Stimulated activated CD8-positive, alpha-beta memory T cell treated with anti-CD3 and anti-CD28 coated beads, Interleukin-15, amount 100 ng/mL, for 1 hour (primary cell): ENCODE measurements at places on chromosomes 11 and 22.

DNA sequence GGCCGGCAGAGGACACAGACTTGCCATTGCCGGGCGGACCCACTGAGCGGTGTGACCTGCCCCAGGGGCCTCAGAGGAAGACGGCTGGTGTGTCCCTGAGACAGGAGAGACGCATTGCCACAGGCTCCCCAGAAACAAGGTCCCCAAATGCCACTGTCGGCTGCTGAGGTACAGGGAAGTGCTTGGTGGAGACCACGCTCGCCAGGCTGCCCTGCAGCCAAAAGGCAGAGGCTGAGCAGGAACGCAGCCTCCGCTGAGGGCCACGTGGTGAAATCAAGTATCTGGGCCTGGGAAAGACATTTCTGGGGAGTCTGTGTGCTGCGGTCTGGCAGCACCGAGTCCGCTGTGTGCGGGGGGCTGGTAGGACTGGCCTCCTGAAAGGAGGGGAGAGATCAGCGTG, 794.9 kb downstream of the BRD1 start:
- DNase-seq, result no peak

DNA sequence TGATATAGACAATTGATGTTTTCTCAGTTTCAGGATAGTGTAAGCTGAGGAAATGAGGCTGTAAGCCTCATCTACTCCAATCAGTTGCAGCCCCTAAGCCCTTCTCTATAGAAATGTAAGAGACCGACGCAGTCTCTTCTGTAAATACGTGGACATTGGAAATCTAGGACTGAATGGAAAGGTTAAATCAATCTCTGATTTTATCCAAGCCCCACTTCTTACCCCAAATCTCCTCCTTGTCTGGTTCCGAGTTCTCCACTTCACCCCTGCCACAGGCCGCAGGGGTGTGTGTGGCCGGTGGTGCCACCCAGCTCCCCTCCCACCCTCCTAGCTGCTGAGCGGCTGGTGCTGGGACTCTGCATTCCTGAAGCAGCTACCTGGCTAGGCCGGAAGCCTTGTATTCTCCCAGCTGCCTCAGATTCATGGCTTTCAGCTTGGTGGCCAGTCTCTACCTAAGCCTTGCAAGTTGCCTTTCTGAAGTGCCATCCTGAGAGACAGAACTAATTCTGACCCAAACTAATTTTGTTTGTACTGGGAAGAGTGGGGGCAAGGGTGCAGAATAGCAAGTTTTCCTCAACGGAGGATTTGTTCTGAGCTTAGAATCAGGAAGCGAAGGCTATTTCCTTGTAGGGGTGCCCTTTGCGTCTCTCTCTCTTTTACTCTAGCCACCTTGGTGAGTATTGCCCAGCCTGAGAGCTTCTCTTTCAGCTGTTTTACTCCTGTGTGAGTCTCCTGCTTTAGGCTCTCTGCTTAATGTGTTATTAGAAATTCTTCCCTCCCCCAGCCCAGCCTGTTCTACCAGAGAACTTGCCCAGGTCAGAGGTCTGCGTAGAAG, 749 bp downstream of the VWA5A start:
- DNase-seq, result no peak

DNA sequence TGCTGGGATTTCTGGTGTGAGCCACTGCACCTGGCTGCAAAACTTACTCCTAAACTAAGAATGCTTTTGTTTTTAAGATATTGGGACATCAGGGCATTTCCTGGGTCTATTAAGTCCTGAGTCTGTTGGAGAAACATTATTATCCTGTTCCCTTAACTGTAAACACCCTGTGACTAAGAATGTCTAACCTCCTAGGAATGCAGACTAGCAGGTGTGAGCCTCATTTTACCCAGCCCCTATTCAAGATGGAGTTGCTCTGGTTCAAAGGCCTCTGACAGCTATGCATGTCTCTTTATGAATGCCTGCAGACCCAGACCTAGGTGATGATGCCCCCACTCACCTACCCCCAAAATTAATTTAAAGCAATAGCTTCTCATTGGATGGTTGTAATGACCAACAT, 46.2 kb downstream of the DEPDC5 start:
- DNase-seq, result no peak

DNA sequence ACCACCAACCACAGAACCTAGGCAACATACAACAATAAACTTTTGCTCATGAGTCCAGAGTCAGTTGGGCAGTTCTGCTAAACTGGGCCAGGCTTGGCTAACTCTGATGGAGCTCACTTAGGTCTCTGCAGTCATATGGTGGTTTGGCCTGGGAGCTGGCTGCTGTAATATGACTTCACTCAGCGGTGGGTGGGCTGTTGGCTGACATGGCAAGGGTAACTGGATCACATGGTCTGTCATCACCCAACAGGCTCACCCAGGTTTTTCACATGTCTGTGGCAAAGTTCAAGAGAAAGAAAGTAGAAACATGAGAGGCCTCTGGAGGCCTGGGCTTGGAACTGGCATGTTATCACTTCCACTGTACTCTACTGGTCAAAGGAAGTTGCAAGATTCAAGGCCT, 43.2 kb upstream of the CLMP start:
- DNase-seq, result no peak

GRCh38 chr11:65305501-65306268, 9.0 kb upstream of the CDC42EP2 start:
- DNase-seq, result no peak

GRCh38 chr11:44506375-44507016, 59.0 kb upstream of the CD82 start:
- DNase-seq, result no peak

- DNase-seq, result no peak
Observed at GRCh38 chr11:9090488-9091043, 833 bp downstream of the SCUBE2 start.

GRCh38 chr11:6599449-6599848, 4.0 kb downstream of the RRP8 start:
- no peak for DNase-seq

DNA sequence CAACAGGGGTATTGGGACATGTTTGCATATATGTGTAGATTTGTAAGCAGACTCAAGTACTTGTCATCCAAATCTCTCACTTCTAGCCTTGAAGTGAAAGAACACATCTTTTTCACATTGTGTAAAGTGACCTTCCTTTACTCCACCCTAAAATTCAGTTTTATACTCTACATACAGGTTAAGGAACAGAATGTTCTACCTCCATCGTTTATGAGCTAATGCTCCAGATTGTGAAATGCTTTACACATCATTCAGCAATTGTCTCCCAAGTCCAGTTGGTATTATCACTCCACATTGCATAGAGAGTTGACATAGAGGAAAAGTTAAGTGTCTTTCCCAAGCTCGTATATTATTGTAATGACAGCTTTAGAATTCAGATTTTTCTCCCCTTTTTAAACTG, 46.1 kb upstream of the BLID start:
- DNase-seq, result no peak

GRCh38 chr11:2713094-2713493, 13.3 kb upstream of the KCNQ1OT1 start:
- DNase-seq, result no peak

GRCh38 chr11:45543808-45544422, 121.5 kb downstream of the CHST1 start:
- DNase-seq, result no peak

- no peak for DNase-seq
Observed at GRCh38 chr22:37148742-37149665, 712 bp downstream of the IL2RB start.

- no peak for DNase-seq
Observed at GRCh38 chr22:39171623-39172264, 19.3 kb upstream of the CBX7 start.

- peak; percentile 44 for DNase-seq
Observed at GRCh38 chr11:60334005-60334620, 7.1 kb downstream of the MS4A6E start.

GRCh38 chr11:130213979-130214281, 54.3 kb downstream of the ST14 start:
- DNase-seq, result no peak

- DNase-seq, result peak; percentile 1
Observed at GRCh38 chr11:120908461-120909181, 115.3 kb upstream of the TBCEL start.

DNA sequence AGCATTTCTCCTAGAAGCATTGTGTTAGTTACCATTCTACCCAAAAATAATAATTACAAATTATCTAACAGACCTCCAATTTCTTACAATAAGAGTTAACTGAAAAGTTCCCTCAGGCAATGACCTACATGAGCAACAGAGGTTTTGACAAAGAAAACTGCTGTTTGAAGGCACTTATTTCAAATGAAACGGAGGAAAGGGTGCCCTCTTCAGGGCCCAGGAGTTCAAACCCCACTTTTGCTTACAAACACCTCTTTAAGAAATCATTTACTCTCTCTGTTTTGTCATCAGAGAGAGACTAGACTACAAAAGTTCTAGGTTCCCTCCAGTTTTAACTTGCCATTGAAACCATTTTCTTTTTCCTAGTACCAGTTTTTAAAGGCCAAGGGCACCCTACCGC, 56.7 kb downstream of the AMBRA1 start:
- no peak for DNase-seq

DNA sequence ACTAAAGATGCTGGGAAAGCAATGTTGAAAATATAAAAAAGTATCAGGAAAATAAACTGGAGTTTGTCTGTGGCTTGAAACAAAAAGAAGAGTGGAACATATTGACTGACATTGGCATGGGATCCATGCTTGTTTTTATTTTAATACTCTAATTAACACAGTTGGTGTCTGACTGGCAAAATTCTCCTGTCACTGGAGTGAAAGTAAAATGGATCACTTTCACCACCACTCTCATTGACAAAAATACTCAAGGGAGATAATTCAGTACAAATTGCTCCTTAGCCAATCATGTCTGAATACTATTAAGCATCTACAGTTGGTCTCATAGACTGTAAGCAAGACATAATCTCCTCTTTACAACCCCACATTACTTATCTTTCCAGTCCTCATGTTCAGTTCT, 101.8 kb downstream of the DCDC1 start:
- no peak for DNase-seq

GRCh38 chr11:16110886-16111285, 245.5 kb downstream of the SOX6 start:
- DNase-seq, result no peak

- DNase-seq, result no peak
Observed at GRCh38 chr22:43110444-43110926, at the start of gene BIK. BIK (plus strand) TSS chr22:43110750; CDS start chr22:43124023, 13,273 bp downstream.

DNA sequence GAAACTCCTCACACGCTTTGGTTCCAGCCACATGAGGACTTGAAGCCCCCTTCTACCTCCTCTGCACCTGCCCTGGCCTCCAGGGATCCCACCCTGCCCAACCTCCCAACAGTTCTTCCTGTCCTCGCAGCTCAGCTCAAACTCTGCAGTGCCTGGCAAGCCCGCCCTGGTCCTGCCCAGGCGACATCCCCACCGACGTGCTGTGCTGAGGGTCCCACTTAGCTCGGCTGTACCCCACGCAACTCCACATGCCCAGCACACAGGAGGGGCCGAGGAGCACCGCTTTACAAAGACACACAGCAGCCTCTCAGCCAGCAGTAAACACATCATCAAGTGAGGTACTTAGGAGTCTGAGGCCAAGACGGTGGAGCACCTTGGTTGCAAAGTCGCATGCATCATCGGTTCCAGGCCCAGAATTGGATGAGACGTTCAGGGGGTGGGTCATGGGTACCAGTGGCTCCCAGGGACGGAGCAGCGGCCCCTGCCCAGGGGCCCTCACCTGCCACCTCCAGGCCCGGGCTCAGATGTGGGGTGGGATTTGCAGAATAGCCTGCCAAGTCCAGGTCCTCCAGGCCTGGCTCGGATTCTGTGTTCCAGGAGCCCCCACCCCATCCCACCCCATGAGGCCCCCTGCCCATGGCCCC, 72.6 kb downstream of the CELSR1 start:
- DNase-seq, result no peak

GRCh38 chr22:46381142-46381541, 45.6 kb downstream of the TRMU start:
- DNase-seq, result no peak

GRCh38 chr22:46586123-46586519, 34.1 kb upstream of the GRAMD4 start:
- no peak for DNase-seq

DNA sequence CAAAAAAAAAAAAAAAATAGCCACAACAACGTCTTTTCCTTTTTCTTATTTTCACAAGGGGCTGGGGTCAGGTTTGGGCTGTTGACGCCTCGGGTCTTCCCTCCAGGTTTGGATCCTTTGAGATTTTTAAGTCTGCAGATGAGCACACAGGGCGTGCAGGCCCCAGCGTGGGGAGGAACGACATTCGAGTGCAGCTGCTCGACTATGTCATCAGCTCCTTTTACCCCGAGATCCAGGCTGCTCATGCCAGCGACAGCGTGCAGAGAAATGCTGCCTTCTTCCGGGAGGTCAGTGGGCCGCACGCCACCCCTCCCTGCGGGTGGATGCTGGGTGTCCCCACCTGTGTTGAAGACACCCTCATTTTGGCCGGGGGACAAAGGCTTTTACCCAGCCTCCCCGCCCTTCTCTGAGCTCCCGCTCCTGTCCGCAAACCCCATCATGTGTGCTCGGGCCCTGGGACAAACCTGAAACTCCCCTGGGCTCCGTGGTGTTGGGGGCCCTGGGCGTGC, 7.7 kb downstream of the SELENOO start:
- DNase-seq, result no peak

- DNase-seq, result no peak
Observed at GRCh38 chr22:43317239-43317638, 25.9 kb downstream of the SCUBE1 start.

GRCh38 chr22:39176143-39176713, 23.7 kb upstream of the CBX7 start:
- DNase-seq, result no peak

GRCh38 chr22:31922534-31922933, 21.8 kb upstream of the YWHAH start:
- DNase-seq, result no peak

- no peak for DNase-seq
Observed at GRCh38 chr22:44545773-44546172, 47.7 kb upstream of the RTL6 start.

DNA sequence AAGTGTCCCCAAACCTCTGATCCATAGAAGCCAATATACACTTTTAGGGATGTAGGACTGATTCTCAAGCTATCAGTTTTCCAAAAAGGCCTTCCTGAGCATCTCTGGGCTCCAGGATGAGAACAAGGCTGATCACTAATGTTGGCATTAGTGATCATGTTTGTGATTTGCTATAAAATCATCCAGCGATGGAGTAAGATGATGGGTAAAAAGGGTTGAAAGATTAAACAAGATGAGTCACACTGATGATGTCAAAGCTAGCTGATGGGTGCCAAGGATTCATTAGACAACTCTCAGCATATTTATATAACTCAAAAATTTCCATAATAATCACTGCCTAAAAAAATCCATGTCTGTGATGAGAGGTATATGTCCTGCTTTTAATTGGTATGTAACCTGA, 42.8 kb downstream of the ZNF280B start:
- no peak for DNase-seq

DNA sequence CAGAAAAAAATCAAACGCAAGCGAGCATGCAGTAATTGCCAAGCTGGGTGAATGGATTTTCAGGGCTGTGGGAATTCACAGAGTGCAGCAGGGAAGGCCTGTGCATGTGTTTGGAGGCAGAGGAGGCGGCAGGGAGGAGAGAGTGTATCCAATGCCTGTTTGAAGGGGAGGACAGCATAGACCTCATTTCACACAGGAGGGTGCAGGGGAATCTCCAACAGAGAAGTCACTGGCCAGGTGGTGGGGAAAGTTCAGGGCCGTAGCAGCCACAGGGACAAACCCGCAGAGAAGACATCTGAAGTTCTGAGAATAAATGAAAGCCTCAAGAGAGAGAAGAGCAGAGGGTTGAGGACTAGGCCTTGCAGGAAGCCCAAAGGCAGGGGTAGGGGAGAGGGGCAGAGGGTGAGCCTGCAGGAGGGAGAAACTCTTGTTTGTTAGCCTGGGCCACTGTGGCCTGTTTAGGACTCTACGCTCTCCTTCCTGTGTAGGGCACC, 19.2 kb upstream of the KDM2A start:
- no peak for DNase-seq

- no peak for DNase-seq
Observed at GRCh38 chr11:9201372-9202162, 63.6 kb downstream of the DENND5A start.
